AG10803 (cell line): ENCODE measurements at places on chromosomes 2 and 18.

- DNase-seq, result no peak
Observed at GRCh38 chr2:241214209-241214608, 25.7 kb downstream of the ANO7 start.

- DNase-seq, result no peak
Observed at GRCh38 chr2:16633621-16634430, 31.8 kb downstream of the CYRIA start.

DNA sequence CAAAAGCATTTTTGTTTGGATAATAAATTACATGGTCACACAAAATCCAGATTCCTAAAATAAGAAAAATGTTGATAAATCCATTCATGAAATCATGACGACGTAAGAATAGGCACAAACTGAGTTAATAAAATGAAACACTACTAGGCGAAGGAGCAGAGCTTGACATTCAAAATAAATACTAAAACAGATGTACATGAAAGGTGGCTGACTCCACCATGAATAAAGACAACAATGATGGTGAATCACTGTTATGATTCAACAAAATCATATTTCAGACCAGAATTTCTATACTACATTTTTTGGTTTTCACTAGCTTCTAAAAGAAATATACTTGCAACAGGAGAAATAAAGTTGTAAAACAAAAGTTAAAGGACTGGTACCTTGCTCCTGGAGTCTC, 122.0 kb upstream of the RNU4ATAC start:
- no peak for DNase-seq

DNA sequence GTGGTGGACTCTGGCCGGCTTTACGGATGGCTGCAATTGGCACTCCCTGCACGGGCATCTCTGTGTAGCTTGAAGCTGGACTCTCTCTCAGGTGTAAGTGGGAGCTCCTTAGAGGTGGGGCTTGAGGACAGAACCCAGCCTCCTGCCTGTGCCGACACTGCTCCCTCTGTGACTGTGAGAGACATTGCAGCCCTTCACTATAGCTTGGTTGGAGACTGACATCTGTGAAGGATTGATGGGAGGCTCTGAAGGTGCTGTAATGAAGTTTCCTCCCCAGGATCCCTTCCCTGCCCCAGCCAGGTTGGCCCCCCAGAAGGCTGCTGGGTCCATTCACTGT, 166.7 kb downstream of the SH3RF3 start:
- no peak for DNase-seq

- DNase-seq, result peak; percentile 26
Observed at GRCh38 chr2:182522405-182522896, 95.6 kb upstream of the PDE1A start.

GRCh38 chr2:126436411-126436810, 219.5 kb upstream of the GYPC start:
- no peak for DNase-seq

DNA sequence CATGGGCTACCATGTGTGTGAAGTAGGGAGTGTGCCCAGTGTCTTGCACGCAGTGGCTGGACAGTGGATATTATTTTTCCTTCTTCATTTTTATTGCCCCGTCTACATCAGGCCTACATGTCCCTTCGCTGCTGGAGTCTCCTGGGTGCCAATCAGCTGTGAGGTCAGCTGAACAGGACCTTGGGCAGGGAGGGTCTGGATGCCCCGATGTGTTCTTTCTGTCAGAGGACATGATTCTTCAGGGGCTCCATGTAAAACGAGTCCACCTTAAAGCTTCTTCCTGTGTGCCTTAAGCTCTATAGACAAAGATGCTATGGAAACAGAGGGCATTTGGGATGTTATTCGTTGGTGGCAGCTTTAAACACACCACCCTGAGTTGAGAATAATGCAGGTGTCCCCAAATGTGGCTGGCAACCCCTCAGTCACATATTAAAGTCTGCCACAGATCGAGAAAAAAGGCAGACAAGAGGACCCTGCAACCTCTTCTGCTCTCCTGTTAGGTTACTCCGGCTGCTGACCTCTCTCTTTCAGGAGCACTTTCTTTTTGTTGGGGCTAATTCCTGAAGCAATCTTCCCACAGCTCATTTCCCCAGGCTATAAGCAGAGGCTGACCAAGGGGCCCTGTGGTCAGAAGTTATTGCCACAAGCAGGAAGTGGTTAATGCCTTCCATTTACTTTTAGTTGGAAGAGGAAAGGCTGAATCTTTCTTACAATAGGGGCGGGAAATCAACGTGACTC, 20.0 kb downstream of the GREB1 start:
- DNase-seq, result peak; percentile 37

DNA sequence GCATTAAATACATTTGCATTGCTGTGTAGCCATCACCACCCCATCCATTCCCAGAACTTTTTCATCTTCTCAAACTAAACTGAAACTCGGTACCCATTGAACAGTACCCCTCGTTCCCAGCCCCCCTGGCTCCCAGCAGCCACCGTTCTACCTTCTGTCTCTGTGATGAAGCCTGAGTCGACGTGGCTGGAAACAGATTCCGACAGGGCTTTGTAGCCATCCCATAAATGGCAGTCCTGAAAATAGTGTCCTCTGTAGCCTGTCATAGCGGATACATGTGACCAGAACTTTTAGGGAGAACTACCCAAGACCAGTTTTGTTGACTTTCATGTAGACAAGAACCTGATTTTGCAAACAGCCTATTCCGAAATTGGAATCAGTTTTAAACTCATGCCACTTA, 59.1 kb downstream of the TSHZ1 start:
- no peak for DNase-seq

DNA sequence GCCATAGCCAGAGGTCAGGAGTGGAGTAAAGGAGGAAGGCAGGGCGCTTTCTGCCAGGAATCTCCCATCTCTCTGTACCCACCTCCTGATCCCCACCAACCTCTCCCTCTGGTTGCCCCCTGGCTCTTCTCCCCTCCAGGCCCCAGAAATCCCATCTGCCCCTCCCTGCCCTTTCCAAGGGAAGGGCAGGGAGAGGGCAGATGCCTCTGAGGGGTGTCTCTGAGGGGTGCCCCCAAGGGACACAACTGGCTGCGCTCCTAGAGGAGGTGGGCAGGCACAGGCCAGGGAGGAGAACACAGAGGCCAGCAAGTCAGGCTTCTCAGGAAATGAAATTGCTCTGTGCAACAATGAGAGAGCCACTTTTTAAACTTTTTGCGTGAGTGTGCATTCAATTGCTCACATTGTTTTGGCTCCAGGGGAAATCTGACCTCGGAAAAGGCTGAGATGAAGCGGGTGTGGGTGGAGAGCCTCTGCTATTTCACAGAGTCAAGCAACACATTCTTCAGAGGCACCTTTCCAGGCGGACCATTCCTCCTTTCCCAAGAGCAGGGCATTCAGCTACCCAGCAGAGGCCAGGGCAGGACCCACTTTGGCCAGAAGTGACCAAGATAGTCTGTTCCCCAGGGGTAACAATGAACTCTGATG, 125.5 kb downstream of the SMAD7 start:
- DNase-seq, result no peak

- DNase-seq, result peak; percentile 99
Observed at GRCh38 chr2:67917332-67918054, 145.3 kb downstream of the C1D start.

DNA sequence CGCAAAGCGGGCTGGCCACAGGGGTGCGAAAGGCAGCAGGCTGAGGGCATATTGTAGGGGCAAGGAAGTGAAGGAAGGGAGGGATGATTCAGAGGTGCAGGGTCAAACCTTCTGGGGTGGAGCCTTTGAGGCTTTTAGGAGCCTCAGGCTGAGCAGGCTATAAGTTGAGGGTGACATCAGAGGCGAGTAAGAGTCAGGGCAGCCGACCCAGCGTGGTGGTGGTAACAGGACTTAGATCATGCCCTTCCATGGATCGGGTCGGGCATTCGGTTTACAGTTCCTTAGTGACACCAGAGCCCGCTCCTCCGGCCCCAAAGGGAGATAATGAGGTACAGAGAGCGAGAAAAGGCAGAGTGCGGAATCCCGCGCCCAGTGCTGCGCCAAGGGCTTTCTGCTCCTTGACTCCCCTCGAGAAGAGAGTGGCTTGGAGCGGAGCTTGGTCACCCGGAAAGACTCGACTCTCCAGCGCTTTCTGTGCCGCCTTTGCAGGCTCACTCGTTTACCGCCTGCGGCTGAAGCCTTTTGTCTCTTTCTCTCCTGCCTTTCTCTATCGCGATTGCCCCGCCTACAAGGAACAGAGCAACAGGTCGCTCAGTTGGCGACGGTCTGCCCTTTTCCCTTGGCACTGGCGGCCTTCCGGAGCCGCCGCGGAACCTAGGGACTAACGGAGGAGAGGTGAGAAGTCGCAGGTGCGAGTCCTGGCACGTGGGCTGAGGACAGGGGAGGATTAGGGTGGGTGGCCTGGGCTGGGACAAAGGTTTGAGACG, 720 bp downstream of the LBX2 start:
- DNase-seq, result no peak
